D721Med (cell line): ENCODE measurements at places on chromosomes 3 and 15.

DNA sequence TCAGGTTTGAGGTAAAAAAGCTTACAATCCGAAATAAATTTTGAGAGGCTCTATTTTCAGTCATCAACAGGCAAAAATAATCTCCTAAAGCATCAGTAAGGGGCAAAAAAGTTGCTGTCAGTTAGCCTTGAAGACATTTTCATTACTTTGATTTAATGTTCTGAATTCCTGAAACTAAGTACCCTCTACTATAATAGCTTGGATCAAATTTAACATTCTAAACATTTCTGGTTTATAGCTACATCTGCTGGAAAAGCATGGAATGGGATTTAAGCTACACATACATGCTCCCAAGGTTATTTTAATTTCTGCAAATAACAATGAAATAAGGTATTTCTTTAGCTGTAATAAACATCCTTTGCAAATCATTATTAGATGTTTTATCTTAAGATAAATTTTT is 245.4 kb downstream of the ULK4 start:
- no peak for DNase-seq

- DNase-seq, result no peak
Measured at GRCh38 chr15:65819563-65819960, 27.5 kb upstream of the DENND4A start.

GRCh38 chr3:188918093-188918492 is 253.7 kb upstream of the TPRG1 start:
- no peak for DNase-seq

DNA sequence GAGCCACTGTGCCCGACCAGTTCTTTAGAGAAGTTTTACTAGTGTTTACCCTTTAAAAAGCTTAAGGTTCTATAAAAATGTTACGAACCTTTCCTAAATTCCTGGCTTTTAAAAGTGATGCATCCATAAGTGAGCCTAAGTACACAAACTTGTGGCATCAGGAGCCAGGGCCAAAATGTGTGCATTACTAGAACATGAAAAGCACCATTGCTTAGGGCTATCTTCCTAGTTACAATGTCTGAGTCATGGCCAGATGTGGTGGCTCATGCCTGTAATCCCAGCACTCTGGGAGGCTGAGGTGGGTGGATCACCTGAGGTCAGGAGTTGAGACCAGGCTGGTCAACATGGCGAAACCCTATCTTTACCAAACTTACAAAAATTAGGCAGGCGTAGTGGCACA is 39.9 kb downstream of the LEO1 start:
- no peak for DNase-seq
